T-helper 9 cell (primary cell): ENCODE measurements at places on chromosomes 6 and 20.

- no peak for DNase-seq
These were observed 452.8 kb downstream of the KHDRBS2 start for GRCh38 chr6:61833176-61833755.

- no peak for DNase-seq
These were observed 1.3 kb upstream of the KCNQ2 start for GRCh38 chr20:63473555-63474449.

GRCh38 chr6:158708239-158708638 lies 58.4 kb downstream of the SYTL3 start:
- DNase-seq, result no peak

DNA sequence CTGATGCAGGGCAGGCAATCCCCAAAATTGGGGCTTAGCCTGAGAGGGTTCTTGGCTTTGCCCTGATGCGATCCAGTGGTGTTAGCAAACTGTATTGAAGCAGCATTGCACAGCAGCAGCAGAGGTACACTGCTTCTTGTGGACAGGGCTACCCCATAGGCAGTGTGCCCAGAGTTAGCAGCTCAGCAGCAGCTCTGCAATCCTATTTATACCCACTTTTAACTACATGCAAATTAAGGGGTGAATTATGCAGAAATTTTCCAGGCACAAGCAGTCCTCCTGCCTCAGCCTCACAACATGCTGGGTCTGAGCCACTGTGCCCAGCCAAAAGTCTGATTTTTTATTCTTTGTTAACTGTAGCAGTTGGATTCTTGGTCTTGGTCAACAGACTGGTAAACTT lies 3.8 kb downstream of the C20orf173 start:
- DNase-seq, result no peak

DNA sequence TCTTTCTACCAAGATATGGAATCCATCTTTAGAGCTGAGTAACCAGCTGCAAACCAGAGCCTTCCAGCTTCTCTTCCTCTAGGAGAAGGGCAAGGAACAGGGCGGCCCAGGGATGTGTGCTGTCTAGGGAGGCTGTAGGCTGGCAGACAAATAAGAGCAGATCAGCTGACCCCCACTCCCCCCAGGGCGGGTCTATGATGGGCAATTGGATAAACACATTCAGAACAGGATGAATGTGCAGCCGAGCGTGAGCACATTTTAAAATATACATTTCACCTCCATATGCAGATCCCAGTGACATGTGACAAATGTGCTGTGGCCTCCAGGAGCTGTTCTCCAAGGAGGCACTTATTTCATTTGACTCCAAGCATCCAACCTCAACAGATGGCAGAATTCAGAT lies 580.1 kb downstream of the PTPRT start:
- DNase-seq, result no peak

DNA sequence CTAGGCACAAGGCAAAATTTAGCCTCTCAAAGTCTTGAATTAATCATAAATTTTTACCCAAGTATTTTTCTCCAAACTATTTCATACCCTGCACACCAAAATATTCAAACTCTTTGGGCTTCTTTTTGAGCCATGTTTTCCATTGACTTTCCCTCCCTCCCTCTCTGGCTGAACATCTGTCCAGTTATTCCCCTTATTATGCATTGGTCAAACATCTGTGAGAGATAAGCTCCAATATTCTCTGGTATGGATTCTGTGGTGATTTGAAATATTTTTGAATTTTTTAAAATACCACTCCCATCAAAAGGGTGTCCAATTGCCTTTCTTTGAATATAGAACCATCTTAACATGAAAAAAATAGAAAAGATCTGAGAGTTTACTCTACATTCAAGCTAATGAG lies 244.2 kb downstream of the RFPL4B start:
- DNase-seq, result no peak

DNA sequence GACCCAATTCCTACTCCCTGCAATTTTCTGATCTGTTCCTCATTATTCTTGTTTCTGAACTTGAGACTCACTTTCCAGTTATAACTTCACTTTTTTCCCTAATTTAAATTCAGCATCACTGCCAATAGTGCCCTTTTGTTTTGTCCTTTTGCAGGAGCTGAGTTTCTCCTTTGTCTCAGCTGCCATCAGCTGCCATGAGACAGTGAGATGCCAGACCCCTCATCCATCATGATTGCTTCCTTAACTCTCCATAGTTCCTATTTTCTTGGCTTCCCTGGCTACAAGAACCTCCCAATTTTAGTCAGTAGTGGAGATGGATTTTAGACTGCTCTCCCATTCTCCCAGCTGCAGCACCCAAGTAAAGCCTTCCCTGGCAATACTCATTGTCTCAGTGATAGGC lies 518.1 kb downstream of the HDGFL1 start:
- no peak for DNase-seq

DNA sequence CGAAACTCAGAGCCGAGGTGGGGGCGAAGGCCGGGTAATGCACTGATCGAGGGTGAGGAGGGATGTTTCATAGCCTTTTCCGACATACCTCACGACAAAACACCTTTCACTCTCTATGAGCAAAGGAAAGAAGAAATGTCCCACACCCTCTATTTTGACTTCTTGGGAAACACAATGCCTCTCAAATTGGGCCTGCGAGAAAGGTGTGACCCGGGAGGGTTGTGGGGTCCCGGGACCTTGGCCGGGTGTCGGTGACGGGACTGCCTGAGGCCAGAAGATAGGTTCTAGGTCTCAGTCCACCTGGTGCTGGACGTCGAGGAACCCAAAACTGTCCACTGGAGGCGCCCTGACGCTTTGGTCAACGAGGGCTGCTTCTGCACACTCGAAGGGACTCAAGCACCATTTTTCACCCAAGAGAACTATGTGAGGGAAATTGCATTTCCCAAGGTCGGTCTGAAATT lies 41.1 kb upstream of the OSTM1 start:
- no peak for DNase-seq

- no peak for DNase-seq
These were observed 772 bp downstream of the SESN1 start for GRCh38 chr6:109093732-109094415.

DNA sequence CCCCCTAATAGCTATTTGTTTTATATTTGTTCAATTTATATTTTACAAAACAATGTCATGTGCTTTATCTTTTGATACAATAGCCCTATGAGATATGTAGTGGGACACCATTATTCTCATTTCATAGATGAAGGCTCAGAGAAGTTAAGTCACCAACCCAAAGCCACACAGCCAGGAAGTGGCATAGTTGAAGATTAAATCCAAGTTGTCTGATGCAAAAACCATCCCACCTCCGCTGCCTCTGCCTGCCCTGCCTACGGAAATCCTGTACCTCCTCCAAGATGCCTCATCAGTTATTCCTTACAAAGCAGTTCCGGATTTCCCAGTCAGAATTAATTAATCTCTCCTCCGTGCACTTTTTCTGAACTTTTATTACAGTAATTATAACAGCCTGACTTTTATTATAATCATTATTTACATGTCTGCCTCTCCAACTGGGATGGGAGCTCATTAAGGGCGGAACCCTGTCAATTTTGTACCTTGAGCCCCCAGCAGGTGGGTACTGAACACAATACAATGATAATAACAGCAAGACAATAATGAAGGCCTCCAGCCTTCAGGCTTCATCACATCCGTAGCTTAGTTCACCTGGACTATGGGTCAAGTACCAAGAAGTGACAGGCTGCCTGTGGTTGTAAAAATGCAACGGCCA lies 54.7 kb downstream of the LRFN2 start:
- DNase-seq, result no peak

DNA sequence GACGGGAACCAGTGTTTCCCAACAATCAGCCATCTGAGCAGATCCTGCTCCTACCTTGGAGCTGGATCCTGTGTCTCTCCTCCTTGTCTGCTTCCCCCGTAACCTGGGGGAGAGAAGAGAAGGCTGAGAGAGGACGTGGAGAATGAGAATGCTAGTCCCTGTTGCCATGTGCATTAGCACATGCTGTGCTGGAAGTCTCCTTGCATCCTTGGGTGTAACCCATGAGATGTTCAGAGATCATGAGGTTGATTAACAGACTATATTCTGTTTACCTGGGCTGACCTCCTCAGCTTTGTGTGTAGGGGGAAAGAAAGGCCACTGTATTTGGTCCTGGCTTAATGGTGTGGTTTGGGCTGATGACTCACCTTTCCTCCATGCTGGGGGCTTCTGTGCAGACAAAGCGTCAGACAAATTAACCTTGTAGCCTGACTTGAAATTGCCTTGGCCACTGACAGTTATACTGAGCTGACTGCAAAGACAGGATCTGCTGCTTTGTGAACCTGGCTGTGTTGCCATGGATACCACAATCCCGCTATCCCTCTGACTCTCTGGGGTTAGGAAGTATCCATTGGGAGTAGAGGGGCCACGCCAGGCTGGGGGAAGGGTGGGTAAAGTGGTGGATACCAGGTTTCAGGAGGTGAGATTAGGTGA lies 243.7 kb upstream of the CHD6 start:
- no peak for DNase-seq

DNA sequence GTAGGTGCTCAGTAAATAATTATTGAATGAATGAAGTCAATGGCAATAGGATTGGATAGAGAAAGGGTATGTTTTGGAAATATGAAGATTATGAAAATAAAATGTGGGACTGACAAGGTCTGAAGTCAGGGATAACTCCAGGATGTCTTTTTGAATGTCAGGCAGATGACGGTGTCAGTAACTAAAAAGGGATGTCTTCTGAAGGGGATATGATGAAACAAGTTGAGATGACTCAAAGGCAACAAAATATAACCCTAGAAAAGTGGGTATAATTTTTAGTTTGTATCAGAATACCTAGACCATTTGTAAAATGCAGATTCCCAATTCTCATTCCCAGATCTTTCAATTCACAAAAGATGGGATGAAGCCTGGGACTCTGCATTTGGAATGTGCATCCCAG lies 257.3 kb upstream of the SGK1 start:
- DNase-seq, result no peak

GRCh38 chr6:5871296-5871695 lies 135.4 kb downstream of the NRN1 start:
- no peak for DNase-seq

DNA sequence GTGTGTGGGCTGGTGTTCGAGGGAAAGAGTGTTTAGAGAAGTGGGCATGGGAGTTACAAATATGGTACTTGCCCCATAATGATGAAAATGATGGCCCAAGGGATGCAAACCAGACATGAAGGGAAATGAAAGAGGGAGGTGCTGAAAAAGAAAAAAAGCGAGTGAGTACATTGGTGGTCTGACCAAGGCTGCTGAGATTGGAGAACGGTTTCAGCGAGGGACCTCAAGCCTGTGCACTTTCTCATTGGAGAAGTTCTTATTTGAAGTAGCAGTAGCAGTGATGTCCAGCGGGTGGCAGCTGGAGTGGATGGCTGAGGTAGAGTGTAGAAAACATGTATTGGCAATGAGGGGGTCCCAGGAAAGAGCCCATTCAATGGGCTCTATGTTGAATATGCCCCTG lies 54.8 kb downstream of the TNFAIP3 start:
- DNase-seq, result no peak

DNA sequence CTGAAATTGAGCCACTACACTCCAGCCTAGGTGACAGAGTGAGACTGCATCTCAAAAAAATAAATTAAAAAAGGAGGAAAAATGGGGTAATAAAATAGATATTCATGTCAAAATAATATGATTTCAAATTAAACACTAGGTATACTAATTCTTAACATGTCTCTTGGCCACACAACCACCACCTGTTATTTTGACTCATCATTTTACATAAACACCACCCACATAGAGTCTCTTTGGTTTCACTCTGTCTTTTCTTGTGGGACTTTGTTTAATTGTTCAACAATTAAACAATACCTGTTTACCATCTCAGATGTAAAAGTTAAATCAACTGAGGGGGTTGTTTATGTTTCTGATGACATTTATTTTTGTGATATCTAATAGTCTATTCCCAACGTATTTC lies 476.8 kb upstream of the ADGRB3 start:
- no peak for DNase-seq

GRCh38 chr6:71584712-71585436 lies 296.3 kb downstream of the OGFRL1 start:
- DNase-seq, result no peak
